ENCODE measurements at places on chromosomes 13 and 19. TPM values are rescaled to one million over a fixed set of nuclear protein-coding genes. Genes with fewer than 3 reads are reported as not detected.

LGALS4 gene
- total RNA-seq, result 1.1 TPM

ELANE gene
- not detected for total RNA-seq

ZNF728 gene
- not detected for total RNA-seq

DNA sequence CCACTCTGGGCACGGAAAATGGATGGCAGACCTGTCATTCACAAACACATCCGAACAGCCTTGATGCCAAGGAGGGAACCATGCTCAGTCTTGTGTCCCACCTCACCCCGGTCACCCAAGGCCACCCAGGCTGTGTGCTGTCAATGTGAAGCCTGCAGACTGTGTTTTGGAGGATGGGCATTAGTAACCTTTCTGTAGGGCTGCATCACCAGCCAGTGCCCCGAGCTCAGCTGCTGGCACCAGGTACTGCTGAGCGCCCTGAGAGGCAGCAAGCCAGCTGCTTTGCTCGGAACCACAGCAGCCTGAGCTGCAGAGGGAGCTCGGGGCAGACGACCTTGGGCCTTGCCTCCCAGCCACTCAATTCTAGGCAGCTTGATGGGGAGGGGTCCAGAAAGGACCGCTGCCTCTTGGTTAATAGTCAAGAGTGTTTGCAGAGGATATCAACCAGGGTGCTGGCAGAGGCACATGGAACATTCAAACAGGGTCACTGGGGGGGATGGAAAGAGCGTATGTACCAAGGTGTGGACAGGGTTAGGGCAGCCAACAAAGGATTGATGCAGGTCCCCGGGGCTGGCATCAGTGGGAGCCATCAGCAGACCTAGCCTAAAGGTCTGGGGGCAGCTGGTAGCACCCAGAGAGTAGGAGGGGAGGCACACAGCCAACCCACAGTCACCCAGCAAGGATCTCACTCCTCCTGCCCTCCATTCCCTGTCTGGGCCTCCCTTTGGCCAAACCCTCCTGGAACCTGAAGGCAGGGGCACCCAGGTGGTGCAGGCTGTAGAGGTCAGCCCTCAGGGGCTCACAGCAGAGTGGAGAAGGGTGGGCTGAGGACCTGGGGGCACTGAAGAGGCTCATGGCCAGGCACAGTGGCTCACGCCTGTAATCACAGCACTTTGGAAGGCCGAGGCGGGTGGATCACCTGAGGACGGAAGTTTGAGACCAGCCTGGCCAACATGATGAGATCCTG is 8.1 kb downstream of the VSTM2B start:
- H3K27ac ChIP-seq, result no peak overlapping the region
- DNase-seq, result no peak
- H3K36me3 ChIP-seq, result no peaks in the 10 kb centered on the region
- H3K4me1 ChIP-seq, result peaks cover 8% of the 10 kb centered on the region

ZNF701 gene
- 18.3 TPM for total RNA-seq

- H3K36me3 ChIP-seq, result peaks cover 48% of the 10 kb centered on the region
- no peak overlapping the region for H3K4me3 ChIP-seq
- peaks cover 25% of the 10 kb centered on the region for H3K4me1 ChIP-seq
Observed at GRCh38 chr13:98896868-98897144, 81.1 kb downstream of the DOCK9 start.

GRCh38 chr19:54430306-54431254 is 15.3 kb downstream of the TTYH1 start:
- DNase-seq, result peak; percentile 22
- H3K27me3 ChIP-seq, result peaks cover 12% of the 10 kb centered on the region
- no peak overlapping the region for H3K27ac ChIP-seq
- peak overlapping the region; percentile 45 for H3K4me3 ChIP-seq

DNA sequence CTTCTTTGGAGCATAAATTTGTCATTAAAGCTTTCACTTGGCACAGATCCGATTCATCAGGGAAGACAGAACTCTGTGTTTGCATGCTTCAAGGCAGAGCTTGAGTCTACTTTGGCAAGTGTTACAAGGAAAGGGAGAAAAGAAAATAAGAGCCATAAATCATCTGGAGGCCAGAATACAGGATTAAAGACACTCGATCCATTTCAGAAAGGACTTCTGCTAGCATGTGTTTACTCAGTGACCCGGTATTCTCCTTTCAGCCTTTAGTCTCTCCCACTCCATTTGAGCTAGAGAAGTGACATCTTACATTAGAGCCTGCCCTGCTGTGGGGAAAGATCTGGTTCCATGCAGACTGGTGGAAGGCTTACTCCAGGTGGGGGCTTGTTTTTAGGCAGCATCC is 306.4 kb downstream of the KLF5 start:
- no peaks in the 10 kb centered on the region for H3K27me3 ChIP-seq
- H3K4me1 ChIP-seq, result no peaks in the 10 kb centered on the region
- H3K27ac ChIP-seq, result no peak overlapping the region

NCAN gene
- 0.20 TPM for total RNA-seq

GRCh38 chr13:40377783-40378182 is 288.7 kb downstream of the FOXO1 start:
- peaks cover 17% of the 10 kb centered on the region for H3K4me1 ChIP-seq
- peaks cover 3% of the 10 kb centered on the region for H3K36me3 ChIP-seq
- peaks cover 3% of the 10 kb centered on the region for H3K27me3 ChIP-seq

GRCh38 chr19:3346677-3347353 is 19.6 kb upstream of the NFIC start:
- H3K4me1 ChIP-seq, result no peaks in the 10 kb centered on the region
- DNase-seq, result no peak
- H3K27me3 ChIP-seq, result peaks cover 2% of the 10 kb centered on the region
- no peak overlapping the region for H3K27ac ChIP-seq
- H3K4me3 ChIP-seq, result no peak overlapping the region

DNA sequence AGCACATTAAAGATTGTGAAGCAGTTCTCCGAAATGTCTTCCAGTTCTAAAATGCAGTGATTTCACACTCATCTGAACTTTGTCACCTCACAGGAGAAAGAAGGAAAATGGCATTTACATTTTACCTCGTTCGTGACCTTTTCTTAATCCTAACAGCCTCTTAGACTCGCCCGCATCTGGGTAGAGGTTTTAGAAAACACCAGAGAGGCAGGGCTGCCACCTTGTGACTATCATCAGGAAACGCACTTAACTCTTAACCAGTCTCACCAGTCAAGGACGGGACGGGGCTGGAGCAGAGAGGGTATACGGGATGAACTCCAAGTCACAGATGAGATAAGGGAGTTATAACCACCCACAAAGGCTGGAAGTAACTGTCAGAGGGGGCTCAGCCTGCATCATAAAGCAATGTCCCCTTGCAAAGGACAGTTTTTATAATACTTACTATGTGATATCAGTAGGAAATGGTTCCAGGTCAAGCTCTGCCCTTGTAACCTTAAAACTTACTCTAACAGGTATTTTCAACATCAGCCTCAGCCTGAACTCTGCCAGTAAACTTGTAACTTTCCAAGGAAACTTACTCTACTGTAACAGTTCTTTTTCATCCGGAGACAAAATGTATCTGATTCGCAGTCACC is 8.6 kb upstream of the CEACAM6 start:
- no peaks in the 10 kb centered on the region for H3K4me1 ChIP-seq
- no peak overlapping the region for H3K4me3 ChIP-seq
- peaks cover 75% of the 10 kb centered on the region for H3K27me3 ChIP-seq
- H3K36me3 ChIP-seq, result no peaks in the 10 kb centered on the region
- peak; percentile 22 for DNase-seq

DNA sequence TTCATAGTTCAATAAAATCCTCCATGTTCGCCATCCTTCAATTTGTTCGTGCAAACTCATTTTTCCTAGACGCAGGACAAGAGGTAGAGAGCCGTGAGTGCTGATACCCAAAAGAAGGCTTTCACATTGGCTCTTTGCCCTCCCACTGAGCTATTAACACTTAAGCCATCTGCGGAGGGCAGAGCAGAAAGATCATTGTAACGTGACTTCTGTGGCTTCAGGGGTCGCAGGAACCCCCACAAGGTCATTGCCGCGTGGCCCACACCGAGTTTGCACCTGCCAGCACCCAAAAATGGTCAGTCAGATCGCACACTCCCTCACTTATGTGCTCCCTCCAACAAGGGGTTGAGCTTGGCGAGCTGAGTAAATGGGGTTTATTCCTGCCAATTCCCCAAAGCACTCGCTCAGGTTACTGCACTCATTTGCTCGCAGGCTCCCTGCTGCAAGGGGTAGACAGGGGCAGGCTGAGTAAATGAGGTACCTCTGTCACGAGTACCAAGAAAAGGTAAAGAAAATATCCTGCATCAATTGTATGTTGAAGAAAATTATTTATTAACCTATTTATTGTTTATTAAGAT is 144.1 kb downstream of the PRR20E start:
- H3K4me3 ChIP-seq, result no peak overlapping the region
- H3K27ac ChIP-seq, result no peak overlapping the region
- H3K4me1 ChIP-seq, result no peaks in the 10 kb centered on the region
- H3K27me3 ChIP-seq, result no peaks in the 10 kb centered on the region
- no peaks in the 10 kb centered on the region for H3K36me3 ChIP-seq

ZNF534 gene
- total RNA-seq, result not detected

DAND5 gene
- total RNA-seq, result 0.10 TPM

- peaks cover 3% of the 10 kb centered on the region for H3K27me3 ChIP-seq
- peak overlapping the region; percentile 69 for H3K4me3 ChIP-seq
- H3K4me1 ChIP-seq, result peaks cover 21% of the 10 kb centered on the region
- H3K36me3 ChIP-seq, result peaks cover 29% of the 10 kb centered on the region
Observed at GRCh38 chr19:2274185-2274711, 7.7 kb downstream of the PEAK3 start.

Data from activated T-helper 1 cell treated with anti-CD3 and anti-CD28 coated beads, Interleukin-12 subunit alpha, Interleukin-12 subunit beta, Interleukin-2, Interleukin-4 antibody, amounts not matched to agents 30 ng/mL and 10 ng/mL and 1 ng/mL, durations not matched to agents 14 hours and 24 hours and 36 hours (primary cell).